ENCODE measurements at places on chromosomes 4 and X.

- no peak for DNase-seq
Measured at GRCh38 chr4:95106408-95106928, 348.7 kb downstream of the BMPR1B start.

GRCh38 chr4:20248155-20248558, 3.5 kb upstream of the SLIT2 start:
- peak; percentile 69 for DNase-seq

GRCh38 chr4:122542411-122543236, 78.2 kb downstream of the IL21 start:
- no peak for DNase-seq

DNA sequence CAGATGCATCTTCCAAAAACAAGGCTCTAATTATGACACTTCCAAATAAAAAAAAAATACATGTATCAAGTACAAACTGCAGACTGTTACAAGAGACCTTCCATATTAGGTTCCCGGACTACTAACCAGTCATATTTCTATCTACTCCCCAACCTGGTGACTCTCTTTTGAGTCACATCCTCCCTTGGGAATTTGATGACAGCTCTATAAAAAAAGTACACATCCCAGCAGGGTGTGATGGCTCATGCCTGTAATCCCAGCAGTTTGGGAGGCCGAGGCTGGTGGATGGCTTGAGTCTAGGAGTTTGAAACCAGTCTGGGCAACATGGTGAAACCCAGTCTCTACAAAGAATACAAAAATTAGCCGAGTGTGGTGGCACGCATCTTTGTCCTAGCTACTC, 14.9 kb downstream of the RPGR start:
- no peak for DNase-seq

- no peak for DNase-seq
Measured at GRCh38 chr4:122764071-122764820, 31.7 kb downstream of the BBS12 start.

DNA sequence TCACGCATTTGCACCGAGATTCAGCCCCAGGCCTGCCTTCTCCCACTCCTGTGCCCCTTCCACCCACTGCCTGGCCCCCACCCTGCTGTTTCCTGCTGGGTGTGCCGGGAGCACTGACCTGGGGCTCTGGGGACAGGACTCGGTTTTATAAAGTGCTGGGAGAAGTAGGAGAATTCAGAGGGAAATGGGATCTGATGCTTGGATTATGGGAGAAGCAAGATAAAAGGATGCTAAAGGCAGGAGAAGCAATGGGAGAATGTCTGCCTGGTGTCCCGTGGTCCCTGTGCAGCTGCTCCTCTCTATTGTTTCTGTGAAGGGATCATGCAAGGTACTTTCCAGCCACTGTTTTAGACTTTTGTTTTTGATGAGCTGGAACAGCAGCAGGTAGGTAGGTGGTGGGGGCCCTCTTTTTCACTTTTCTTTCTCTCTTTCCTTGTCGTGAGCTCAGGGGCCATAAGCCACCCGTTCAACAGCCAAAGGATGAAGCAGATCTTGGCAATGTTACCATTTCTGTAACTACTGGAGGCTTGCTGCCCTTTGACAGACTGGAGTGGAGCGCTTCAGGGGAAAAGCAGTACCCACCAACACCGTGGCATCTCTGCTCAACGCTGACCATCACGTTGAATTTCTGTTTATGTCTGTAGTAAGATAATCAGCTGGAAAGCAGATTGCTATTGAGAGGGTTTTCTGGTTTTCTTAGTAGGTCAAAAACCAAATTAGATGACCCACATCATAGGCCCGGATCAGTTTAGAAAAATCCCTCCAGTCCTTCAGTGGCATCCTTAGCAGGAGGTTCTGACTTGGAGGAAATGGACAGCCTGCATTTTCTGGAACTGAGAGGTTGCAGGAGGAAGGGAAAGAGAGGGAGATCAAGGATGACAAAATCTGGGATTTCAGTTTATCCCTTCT, 63.8 kb upstream of the ENPP6 start:
- DNase-seq, result no peak

DNA sequence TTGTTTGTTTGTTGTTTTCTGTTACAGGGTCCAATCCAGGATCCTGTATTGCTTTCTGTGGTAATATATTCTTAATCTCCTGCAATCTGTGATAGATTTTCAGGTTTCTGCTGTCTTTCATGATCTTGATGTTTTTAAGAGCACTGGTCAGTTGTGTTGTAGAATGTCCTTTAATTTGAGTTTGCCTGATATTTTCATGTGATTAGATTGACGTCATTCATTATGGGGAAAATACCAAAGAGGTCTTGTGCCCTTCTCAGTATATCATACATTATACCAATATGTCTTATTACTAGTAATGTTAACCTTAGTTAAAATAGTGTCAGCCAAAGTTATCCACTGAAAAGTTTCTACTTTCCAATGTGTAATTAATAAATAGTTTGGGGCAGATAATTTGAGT, 929.3 kb downstream of the PCDH19 start:
- no peak for DNase-seq

DNA sequence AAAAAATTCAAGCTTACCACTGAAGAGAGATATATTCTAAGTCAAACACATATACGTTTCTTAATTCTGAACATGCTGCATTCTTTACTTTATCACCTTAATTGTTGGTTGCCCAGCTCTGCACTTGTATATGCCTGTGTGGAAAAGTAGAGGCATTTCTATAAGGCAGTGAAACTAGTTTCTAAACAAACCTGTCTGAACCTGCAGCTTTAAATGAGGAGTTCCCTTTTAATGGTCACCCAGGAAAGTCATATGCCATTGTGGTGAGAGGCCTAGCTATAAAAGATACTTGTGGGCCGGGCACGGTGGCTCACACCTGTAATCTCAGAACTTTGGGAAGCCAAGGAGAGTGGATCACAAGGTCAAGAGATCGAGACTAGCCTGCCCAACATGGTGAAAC, 147.4 kb upstream of the RXFP1 start:
- no peak for DNase-seq

DNA sequence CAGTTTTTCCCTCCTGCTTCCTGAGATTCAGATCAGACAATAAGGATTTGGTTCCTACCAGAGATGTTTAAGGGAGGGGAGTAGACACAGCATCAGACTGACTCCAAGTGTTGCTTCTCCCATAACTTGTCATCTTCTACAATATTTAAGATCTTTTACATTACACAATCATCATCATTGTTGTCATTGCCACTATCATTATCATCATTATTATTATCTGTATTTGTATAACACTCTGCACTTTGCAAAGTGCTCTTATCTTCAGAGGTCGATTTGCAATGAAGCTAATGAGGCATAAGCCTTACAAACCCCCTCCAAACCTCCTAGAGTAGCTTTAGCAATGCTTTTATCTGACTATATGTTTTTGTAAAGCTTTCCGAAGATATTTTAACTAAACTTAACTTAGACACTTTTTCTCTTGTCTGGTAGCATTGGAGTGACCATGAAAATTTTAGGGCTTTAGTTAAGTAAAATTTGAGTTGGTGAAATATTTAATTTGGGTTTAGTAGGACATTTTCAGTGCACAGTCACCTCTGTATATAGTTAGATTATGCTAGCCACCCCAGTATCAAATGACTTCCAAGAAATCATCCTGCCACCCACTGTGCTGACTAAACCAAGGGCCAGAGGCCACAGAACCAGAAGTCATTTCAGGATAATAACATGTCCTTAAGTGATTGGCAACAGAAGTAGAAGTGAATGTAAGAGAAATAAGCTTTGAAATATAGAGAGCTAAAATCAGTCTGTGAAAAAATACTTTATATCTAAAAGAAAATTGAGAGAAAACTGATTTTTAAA, 124.2 kb upstream of the NRK start:
- DNase-seq, result no peak

DNA sequence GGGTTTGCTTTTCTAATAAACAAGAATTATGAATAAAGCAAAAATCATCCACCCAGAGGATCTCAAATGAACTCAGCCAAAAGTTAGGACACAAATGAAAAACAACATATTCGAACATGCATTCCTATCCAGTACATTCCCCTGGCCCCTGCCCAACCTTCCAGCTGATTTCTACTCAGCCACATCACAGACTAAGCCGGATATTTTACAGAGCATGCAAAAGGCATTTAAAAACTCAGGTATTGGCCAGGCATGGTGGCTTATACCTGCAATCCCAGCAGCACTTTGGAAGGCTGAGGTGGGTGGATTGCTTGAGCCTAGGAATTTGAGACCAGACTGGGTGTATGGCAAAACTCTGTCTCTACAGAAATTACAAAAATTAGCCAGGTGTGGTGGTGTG, 54.6 kb downstream of the RELL1 start:
- no peak for DNase-seq

DNA sequence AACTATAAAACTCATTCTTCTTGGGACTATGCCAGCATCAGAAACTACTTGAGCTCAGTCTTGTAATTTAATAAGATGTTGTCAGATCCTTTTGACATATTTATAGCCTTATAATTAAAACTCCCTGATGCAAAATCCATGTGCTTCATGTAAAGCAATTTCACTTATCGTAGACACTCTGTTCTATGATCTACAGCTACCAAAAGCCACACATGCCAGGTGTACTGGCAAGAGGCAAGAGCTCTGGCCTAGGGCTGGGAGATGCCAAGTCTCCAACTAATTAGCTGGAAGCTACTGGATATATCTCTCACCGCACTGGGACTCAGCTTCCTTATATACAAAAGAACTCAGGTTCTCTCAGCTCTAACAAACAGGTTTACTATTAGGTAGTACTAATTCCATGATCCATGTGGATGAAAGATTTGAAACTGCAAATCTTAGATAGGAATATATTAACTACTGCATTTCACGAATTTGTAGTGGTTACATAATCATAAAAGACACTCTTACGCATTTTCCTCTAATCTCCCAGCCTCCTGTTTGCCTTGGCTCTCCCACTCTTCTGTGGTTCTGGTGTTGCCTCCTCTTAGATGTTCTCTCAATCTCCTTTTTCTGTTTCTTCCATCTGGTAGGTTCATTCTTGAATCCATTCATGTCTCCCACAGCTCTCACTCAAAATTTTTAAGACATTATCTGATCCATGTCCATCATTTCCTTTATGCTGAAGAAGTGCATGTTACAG, 103.0 kb downstream of the HHIP start:
- DNase-seq, result no peak

- peak; percentile 35 for DNase-seq
Measured at GRCh38 chr4:155371432-155372043, 5.2 kb downstream of the MAP9 start.

Data from NCI-H1092 treated with DMSO at 0.1 percent for 48 hours (cell line).